Panc1 (cell line): ENCODE measurements at places on chromosomes 6 and 20.

GRCh38 chr6:352896-353470, 38.6 kb upstream of the IRF4 start:
- DNase-seq, result no peak

GRCh38 chr20:31845300-31845863, at the start of gene FOXS1:
FOXS1 (minus strand) TSS chr20:31845604; CDS start chr20:31845542, 62 bp downstream.
- no peak for DNase-seq

DNA sequence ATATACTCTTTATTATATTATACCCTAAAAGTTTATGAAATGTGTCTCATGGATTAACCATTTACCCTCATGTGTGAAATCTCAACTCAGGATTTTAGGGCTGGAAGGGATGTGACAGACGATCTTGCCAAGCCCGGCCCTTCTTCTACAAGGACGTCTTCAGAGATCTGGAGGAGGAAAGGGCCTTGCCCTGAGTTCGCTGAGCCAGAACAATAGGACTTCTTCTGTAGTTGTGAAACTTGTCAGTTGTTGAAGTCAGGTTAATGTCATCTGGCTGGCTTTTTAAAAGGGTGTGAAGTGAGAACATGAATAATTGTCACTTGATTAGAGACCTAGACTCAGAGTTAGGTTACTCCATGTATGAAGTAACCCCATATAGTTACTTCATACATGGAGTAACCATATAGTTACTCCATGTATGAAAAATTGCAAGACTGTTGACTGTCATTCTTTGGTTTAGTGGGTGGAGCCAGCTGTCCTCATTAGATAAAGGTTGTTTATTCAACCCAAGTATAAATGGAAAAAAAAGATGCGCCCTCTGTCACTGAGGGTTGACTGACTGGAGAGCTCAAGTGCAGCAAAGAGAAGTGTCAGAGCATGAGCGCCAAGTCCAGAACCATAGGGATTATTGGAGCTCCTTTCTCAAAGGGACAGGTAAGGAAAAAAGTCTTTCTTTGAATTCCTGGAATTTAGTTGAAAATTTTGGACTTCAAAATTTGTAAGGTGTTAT, at the start of gene ARG1:
Gene ARG1, plus strand, starts transcription at position 541 of the 730 bp plus-strand sequence. Its CDS starts 57 bp downstream, at position 598.
- DNase-seq, result no peak

DNA sequence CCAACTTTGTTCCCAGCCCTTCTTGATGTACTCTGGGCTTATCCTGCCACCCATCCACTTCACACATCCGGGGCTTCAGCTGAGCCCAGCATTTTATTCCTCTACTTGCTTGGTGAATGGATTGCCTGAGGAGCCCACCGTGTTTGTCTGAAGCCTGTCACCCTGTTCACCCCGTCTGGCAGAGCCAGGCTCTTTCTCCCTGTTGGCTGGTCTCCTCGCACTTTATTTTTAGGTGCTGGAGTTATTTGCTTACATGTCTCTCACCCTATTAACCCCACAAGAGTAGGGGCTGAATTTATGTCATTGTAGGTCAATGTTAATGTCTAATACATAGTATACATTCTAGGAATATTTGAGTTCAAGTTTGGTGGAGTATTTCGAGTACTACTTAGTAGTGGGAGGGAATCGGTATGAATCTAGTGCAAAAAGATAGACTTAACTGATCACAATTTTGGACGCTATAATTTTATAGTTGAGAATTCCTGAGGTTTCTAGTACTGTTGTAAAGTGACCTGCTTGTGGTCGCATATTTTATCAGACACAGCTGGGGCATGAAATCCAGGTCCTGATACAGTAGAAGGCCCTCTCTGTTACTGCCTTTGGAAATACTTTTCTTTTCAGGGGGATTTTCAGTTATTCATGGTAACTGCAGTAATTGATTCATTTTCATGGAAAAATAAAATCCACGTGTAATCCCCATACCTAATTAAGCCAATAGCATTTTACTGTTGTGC, 10.8 kb downstream of the JARID2 start:
- DNase-seq, result no peak

DNA sequence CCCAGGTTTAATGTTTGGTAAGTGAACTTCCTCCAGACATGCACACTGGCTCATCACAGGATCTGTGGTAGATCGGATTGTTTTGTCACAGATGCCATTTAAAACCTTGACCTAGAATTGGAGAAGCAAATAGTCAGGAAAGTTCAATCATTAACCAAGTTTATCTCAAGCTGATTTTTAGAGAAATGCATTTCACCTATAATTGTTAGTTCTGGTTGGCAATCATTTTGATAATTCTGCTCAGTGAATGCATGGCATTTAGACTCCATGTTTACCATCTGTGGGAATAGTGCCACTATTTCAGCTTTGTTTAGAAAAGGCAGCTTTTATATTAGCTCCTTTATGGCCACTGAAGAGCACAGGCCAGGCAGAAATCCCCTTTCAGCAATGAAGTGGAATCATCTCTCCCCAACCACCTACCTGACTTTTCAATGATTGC, 73.9 kb upstream of the IPCEF1 start:
- DNase-seq, result no peak
